CD4-positive, alpha-beta T cell treated with Interleukin-21 for 1 hour (primary cell): ENCODE measurements at places on chromosomes 6 and 20.

- DNase-seq = no peak
Observed at GRCh38 chr20:5626603-5627002, 123.6 kb upstream of the SHLD1 start.

DNA sequence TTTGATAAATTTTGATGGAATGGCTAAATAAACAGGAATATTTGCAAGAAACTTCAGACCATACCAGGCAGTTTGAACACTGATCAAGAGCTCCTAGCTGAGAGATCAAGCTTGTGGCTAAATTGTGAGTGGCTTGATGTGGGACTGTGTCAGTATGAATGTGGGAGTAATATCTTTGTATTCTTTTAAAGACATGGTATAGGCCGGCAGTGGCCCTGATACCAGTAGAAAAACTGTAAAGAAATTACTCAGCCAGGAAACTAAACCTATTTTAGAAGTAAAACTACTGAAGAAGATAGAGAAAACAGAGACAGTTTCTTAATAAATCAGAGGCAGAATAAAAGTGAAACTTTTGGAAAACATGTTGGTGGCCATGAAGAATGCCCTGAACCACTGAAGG lies 608.4 kb upstream of the SYNCRIP start:
- DNase-seq = no peak

DNA sequence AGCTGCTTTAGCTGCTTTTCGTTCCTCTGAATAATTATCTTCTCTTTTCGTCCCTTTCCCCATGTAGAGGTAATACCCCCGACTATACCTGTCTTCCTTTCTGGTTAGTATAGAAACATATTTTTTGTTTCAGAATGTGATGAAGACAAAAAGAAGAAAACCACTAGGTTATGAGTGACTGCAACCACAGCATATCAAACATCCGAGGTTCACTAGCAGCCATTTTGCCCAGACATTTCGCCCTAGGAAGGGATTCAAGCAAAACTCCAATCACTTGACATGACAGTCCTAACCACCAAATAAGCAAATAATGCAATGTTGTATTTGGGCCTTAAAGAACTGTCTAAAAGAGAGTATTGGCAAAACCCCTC lies 9.4 kb downstream of the SNX5 start:
- no peak for DNase-seq

DNA sequence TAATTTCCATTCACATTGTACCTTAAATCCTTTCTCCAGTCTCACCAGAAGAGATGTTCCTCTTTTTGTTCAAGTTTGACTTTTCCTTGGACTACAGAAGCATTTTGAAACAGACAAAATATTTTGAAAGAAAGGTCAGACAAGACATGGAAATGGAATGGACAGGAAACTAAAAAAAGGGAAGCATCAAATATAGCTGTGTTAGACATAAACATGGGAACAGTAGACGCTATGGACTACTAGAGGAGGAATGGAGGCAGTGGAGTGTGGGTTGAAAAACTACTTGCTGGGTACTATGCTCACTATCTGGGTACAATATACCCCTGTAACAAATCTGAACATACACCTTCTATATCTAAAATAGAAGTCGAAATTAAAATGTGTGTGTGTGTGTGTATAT lies 4.1 kb upstream of the FAM135A start:
- no peak for DNase-seq

GRCh38 chr6:105897131-105897530 lies 189.0 kb upstream of the PRDM1 start:
- DNase-seq = no peak

GRCh38 chr6:133555685-133556084 lies 314.5 kb downstream of the EYA4 start:
- DNase-seq = no peak

DNA sequence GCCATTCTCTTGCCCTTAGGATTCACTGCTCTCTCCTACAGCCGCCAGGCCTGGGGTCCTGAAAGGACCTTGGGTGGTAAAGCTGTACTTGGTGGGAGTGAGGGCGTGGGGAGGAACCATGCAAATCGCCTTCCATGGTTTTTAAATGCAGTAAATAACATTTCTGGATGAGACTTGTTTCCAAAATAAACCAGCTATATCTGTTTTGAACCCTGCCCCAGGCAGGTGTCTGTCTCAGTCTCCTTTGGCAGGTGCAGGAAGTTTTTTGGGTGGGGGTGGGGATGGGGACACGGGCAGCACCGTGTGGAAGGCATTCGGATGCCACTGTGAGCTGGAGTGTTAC lies 14.3 kb downstream of the ITPA start:
- DNase-seq = no peak

DNA sequence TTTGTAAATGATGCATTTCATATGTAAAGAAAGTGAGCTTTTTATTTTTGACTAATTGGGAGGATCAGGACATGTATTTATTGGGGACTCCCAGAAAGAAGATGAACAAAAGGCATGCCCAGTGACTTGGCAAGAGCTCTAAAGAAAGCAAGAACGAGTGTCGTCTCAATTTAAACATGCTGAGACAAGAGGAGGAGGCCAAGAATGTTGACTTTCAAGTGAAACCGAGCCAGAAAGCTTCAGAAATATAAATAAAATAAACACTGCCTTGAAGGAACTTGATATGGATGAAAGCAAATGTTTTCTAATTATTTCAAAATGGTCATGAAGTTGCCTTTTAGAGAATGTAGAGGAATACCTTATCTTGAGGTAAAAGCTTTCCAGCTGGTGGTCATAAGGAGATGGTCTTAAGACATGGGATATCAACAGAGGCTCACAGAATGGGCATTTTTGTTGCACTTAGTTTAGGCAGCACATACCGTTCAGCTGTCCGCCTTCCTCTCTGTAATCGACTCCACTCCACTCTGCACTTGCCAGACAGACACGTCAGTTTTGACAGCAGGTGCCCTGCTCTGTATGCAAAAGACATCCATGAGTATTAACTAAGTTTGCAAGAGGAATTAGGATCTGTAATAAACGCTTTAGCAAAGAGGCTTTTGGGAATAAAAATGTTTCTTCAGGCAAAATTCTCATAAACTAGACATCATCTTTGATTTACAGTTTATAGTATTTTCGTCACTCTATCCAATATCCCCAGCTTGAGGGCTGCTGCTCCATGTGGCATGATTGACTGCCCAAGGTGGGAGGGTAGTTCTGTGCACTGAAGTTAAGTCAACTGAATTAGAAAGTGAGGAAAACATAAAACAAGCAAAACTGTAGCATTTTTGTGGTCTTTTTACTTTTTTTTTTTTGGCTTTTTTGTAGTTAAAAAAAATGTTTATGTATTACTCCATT lies 613.1 kb downstream of the PKHD1 start:
- no peak for DNase-seq

DNA sequence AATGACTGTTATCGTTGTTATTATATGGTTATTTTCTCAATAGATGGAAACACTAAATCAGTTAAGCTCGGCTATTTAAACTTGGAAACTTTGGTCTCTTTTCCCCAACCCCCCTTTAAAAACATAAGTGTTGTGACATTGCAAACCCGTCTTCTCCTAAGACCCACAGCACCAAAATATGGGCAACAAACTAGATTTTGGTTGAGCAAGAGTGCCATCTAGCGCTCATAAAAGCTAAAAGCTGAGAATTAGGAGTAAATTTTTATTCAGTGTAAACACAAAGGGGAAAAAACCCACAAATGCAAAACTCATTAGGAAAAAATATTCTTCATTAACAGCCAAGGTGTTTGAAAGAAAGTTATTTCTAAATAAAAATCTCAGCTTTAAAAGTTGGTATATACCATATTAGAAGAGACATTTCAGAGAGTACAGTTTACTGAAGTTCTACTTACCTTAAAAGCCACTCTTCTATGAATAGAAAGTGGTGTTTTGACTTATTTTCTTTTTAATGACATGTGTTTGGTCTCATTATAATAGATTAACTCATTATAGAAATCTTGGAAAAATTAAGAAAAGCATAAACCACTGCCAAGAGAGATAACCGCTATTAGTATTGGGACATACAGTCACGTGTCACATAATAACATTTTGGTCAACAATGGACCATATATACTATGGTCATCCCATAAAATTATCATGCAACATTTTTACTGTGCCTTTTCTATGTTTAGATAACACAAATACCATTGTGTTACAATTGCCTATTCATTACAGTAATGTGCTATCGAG lies 21.1 kb downstream of the SESN1 start:
- peak; percentile 84 for DNase-seq

- DNase-seq = no peak
Observed at GRCh38 chr6:90431576-90431975, 134.9 kb upstream of the BACH2 start.

- DNase-seq = no peak
Observed at GRCh38 chr6:149268768-149269167, 48.7 kb upstream of the TAB2 start.

- no peak for DNase-seq
Observed at GRCh38 chr20:62485062-62485700, 9.4 kb upstream of the GATA5 start.

DNA sequence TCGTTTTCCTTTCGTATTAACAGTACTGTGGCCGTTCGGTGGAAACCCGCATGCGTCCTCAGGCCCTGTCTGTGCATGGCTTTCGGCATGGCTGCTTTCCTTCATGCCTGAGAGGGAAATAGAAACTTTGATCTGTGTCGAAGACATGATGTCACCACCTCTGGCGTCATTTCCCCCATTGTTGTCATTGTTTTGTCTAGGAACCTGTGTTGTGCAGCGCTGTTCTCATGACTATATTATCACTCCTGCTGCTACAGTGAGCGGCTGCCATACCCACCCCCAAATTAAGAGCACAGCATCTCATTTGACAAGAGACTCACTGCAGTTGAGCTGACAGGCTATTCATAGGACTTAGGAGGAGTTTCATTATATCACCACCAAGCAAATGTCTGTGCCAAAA lies 172.3 kb downstream of the TMEM242 start:
- DNase-seq = no peak

DNA sequence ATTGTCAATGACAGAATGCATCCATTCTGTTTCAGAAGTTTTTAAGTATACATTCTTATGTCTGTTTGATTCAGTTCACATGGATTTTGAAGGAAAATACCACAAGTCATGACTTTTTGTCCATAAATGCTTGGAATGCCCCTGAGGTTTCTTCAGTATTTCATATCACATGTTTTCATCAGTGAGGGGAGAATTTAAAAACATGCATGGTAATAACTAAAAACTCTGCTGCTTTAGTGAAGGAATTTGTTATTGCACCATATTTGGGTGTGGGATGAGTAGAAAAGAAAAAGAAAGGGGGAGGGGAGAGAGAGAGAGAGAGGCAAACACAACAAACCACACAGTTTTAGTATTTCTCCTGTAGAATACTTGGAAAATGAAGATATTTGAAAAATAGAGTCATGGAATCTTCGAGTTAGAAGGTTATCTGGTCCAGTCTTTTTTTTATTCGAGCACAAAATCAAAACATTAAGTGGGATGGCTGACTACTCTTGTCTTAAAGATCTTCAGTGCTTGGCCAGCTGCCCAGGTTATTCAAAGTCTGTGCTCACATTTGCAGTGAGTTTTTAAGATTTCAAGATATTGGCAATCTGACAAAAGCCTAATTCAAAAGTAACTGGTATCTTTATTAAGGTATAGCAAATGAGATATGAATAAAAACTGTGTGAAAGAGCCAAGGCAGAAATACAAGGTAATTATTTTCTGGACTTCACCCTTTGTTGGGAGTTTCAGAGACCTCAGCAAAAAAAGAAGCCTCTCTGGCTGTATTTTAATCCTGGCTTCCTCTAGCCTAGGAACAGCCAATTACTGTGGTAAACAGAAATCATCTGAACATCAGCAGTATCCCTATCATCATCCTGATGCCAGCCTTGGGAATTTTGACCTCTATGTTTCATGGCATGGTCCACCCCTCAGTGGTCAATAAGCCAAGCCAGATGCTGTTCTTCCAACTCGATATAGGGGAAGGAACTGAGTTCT lies 687.9 kb upstream of the CITED2 start:
- DNase-seq = no peak
